ENCODE measurements at places on chromosomes 4 and X. TPM values are rescaled to one million over a fixed set of nuclear protein-coding genes. Genes with fewer than 3 reads are reported as not detected.

Gene CCDC120
- 4.1 TPM for total RNA-seq

Gene IL2RG
- 42.9 TPM for total RNA-seq

Gene CT55
- total RNA-seq, result not detected

Gene ZFP92
- total RNA-seq, result 0.29 TPM

Gene UGT2B17
- 1.2 TPM for total RNA-seq

Gene CCDC158
- total RNA-seq, result under 0.01 TPM

DNA sequence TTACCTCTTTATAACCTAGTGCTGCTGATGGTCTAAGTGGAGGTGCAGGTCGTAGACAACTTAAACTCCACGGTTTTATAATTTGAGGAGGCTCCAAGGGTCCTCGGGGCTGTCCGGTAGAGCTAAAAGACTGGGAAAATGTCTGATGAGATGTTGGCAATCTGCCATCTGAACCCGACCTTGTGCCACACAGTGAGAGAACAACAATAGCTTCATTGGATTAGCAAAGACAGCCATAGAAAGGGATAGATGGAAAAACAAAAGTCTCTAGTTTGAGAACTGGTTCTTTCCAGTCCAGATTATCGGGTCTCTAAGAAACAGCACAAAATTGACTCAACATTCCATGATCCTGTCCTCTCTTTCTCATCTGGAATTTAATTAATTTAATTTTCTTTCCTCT, 31.6 kb downstream of the CD40LG start:
- DNase-seq, result no peak
- no peaks in the 10 kb centered on the region for H3K27me3 ChIP-seq
- H3K4me1 ChIP-seq, result no peaks in the 10 kb centered on the region
- H3K4me3 ChIP-seq, result no peak overlapping the region
- no peaks in the 10 kb centered on the region for H3K36me3 ChIP-seq
- no peak overlapping the region for H3K27ac ChIP-seq

GRCh38 chrX:133685822-133686221, 270.5 kb upstream of the GPC4 start:
- H3K27ac ChIP-seq, result no peak overlapping the region
- H3K4me3 ChIP-seq, result no peak overlapping the region

GRCh38 chr4:159363361-159363760, 260.5 kb downstream of the RAPGEF2 start:
- H3K4me1 ChIP-seq, result no peaks in the 10 kb centered on the region
- H3K27ac ChIP-seq, result no peak overlapping the region
- no peaks in the 10 kb centered on the region for H3K27me3 ChIP-seq
- no peak for DNase-seq
- H3K4me3 ChIP-seq, result no peak overlapping the region
- no peaks in the 10 kb centered on the region for H3K36me3 ChIP-seq

DNA sequence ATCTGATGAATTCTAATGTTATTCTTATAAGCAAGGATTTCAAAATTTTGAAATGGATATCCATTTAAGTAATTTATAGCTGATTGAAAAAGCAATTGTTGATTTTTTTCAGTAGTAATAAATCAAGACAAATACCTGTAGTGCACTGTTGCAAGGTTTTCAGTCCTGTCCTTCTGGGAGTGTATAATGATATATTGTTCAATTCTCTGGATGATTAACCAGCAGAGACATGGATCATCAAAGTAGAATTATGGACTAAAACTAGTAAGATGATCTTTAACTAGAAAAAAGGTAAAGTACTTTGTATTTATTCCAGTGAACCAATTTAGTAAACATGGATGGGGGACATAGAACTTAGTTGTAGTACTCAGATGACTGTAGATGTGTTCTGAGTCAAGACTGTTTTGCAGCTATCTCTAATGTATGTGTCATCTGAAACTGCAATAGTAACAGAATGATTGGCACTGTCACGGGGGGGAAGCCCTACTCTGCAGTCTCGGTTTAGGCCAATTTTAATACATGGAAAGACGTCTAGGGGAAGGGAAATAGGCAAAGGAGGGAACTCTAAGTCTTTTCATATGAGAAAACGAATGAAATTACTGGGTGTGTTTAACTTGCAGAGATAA, 121.9 kb downstream of the GLRA3 start:
- H3K4me3 ChIP-seq, result no peak overlapping the region
- H3K36me3 ChIP-seq, result no peaks in the 10 kb centered on the region
- no peaks in the 10 kb centered on the region for H3K27me3 ChIP-seq

DNA sequence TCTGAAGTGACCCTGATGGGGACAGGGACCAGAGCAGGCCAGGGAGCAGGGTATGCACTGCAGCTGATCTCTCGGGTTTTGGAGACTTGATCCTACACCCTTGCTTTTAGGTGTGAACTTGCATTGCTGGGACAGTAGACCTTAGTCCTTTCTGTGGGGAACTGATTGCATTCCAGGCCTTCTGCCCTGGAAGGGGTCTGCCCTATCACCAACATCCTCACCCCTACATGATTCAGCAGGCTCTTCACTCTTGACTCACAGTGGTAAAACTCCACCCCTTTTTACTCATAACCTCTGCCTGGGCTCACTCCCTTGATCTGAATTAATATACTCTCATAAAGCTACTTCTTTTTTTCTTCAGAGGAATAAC, 6.6 kb upstream of the DDX60L start:
- no peak overlapping the region for H3K4me3 ChIP-seq
- H3K4me1 ChIP-seq, result no peaks in the 10 kb centered on the region
- H3K27me3 ChIP-seq, result no peaks in the 10 kb centered on the region

- no peaks in the 10 kb centered on the region for H3K36me3 ChIP-seq
- no peak for DNase-seq
- no peak overlapping the region for H3K27ac ChIP-seq
- H3K27me3 ChIP-seq, result no peaks in the 10 kb centered on the region
- H3K4me3 ChIP-seq, result no peak overlapping the region
- H3K4me1 ChIP-seq, result no peaks in the 10 kb centered on the region
Measured at GRCh38 chrX:154495472-154495922, 5.1 kb upstream of the SLC10A3 start.

DNA sequence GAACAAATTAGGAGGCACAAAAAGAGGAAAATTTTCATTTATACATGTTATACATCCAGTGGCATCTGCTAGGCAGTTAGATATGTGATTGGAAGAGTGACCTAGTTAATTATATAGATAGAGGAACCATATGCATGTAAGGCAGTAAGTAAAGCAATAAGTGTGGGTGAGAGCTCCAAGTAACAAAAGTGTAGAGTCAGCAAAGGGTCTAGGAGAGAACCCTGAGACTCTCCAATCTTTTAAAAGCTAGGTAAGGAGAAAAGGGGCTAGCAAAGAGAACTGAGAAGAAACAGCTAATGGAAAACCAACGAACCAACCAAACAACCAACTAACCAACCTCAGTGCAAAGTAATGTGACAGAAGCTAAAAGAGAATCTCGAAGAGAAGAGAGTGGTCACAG, 3.8 kb upstream of the CFAP299 start:
- no peaks in the 10 kb centered on the region for H3K4me1 ChIP-seq
- no peaks in the 10 kb centered on the region for H3K36me3 ChIP-seq
- no peak for DNase-seq
- no peak overlapping the region for H3K4me3 ChIP-seq
- no peak overlapping the region for H3K27ac ChIP-seq

- H3K27me3 ChIP-seq, result no peaks in the 10 kb centered on the region
- no peak overlapping the region for H3K27ac ChIP-seq
- H3K4me3 ChIP-seq, result no peak overlapping the region
- no peaks in the 10 kb centered on the region for H3K4me1 ChIP-seq
- no peak for DNase-seq
Measured at GRCh38 chr4:121706595-121707021, 9.8 kb upstream of the ANXA5 start.

GRCh38 chr4:14445882-14446281, 556.4 kb upstream of the CPEB2 start:
- no peak overlapping the region for H3K27ac ChIP-seq
- no peaks in the 10 kb centered on the region for H3K36me3 ChIP-seq
- no peak overlapping the region for H3K4me3 ChIP-seq

GRCh38 chr4:9971711-9972110, 49.6 kb downstream of the SLC2A9 start:
- H3K27ac ChIP-seq, result no peak overlapping the region
- H3K36me3 ChIP-seq, result no peaks in the 10 kb centered on the region
- no peaks in the 10 kb centered on the region for H3K4me1 ChIP-seq
- no peaks in the 10 kb centered on the region for H3K27me3 ChIP-seq

- H3K27ac ChIP-seq, result no peak overlapping the region
- no peaks in the 10 kb centered on the region for H3K36me3 ChIP-seq
- no peaks in the 10 kb centered on the region for H3K27me3 ChIP-seq
- no peak for DNase-seq
Measured at GRCh38 chr4:99848591-99849001, 32.0 kb downstream of the DAPP1 start.

GRCh38 chr4:87089368-87089767, 131.1 kb downstream of the KLHL8 start:
- no peaks in the 10 kb centered on the region for H3K4me1 ChIP-seq
- DNase-seq, result no peak
- H3K36me3 ChIP-seq, result no peaks in the 10 kb centered on the region
- peak overlapping the region; percentile 14 for H3K27ac ChIP-seq
- H3K27me3 ChIP-seq, result no peaks in the 10 kb centered on the region

DNA sequence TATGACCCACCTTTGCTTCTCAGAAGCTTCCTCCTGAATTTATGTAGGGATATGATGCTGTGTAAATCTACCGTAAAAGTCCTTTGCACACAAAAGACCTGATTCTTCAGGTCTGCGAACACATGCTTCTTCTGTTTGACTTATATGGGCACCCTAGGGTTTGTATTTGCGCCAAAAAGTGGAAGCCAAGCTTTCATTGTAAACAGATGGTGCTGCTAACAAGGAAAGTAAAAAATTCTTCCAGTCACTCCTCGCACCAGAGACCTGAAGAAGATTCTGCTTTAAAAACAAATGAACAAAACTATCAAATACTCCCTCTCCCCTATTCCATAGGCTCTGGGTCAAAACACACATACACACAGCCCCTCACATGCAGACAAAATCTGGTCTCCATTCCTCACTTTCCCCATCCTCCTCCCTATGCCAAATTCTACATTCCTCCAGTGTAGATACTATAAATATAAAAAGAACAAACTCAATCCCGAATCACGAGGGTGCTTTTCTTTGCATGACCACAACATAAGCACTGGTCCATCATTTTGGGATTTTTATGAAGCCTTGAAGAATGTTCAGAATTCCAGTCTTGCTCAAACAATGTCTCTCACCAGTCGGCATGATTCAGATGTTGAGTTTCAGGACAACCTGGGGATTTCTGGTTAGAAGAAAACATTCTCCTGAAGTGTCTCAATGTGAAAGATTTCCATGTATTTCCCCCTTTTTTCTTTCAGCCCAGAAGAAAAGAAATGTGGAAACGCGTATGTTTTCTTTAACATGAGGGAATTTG, 125.1 kb downstream of the PALLD start:
- no peaks in the 10 kb centered on the region for H3K27me3 ChIP-seq
- no peak overlapping the region for H3K4me3 ChIP-seq
- H3K27ac ChIP-seq, result no peak overlapping the region

DNA sequence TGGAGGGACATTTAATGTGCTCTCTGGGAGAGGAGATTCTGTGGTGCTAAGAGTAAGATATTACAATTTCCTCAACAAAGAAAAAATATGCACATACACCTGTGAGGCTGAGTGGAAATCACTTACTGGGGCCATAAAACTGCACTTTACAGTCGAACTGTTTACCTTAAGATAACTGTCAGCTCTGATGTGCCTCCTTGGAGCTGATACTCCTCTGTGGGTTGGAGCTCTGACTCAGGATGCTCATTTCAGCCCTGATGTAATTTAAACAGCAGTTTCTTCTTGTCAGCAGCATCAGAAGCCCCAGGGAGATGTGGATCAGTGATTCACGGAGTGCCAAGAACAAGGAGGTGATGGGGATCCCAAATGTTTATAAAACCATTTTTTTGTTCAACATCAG, 241.9 kb upstream of the SFRP2 start:
- H3K36me3 ChIP-seq, result no peaks in the 10 kb centered on the region
- no peak for DNase-seq
- H3K4me1 ChIP-seq, result no peaks in the 10 kb centered on the region
- H3K4me3 ChIP-seq, result no peak overlapping the region

DNA sequence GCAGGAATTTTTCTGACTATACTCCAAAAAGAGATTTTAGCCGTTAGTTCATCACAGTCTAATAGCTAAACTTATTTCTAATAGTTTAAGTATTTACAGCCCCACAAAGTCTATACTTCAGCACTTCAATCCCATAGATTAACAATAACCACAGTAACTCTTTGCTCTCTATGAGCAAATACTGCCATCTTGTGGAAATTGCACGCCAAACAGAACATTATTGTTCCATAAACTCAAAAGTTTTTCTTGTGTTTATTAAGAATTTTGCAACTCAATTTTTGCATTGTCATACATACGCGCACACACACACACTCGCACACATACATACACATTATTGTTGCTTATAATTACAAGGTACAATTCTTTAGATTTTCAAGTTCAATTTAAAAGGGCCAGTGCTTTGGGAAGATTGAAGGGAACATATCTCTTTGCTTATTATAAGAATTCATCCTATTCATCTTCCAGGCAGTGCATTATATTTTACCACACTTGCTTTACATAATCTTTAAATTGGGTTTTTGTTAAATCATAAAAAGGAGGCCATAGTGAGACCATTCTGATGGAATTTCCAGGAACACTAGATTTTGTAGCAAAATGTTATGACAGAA, 63.8 kb upstream of the ATOH1 start:
- H3K27me3 ChIP-seq, result no peaks in the 10 kb centered on the region
- no peaks in the 10 kb centered on the region for H3K36me3 ChIP-seq
- H3K27ac ChIP-seq, result no peak overlapping the region
- no peaks in the 10 kb centered on the region for H3K4me1 ChIP-seq

DNA sequence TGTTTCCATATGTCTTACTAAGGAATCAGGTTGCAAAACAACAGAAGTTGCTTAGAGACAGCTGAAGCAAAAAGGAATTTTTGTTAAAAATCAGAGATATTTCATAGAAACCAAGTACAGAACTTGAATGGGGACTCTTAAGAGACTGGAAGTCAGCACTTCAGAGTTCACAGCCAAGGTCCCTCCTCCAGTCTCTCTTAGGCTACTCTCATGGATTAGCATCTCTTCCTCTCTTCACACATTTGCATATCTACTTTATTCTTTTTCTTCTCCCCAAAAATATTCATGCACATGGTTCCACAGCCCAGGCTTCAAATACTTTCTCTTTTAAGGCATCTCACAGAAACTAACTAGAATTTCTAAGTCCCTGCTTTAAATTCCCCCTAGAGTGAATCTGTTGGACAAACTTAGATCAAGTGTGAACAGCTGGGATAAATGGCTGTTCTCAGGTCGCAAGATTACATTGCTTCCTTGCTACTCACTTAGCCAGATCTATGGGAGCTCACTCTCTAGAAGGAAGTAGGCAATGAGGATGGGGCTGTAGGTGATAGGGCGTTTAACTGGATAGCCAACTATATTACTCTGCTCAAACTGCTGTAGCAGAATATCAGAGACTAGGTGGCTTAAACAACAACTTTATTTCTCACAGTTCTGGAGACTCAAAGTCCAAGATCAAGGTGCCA, 73.7 kb upstream of the GALNT7 start:
- H3K4me1 ChIP-seq, result no peaks in the 10 kb centered on the region
- no peak overlapping the region for H3K27ac ChIP-seq
- H3K4me3 ChIP-seq, result no peak overlapping the region
- H3K36me3 ChIP-seq, result no peaks in the 10 kb centered on the region

GRCh38 chrX:39903343-39903742, 194.4 kb downstream of the BCOR start:
- no peak overlapping the region for H3K27ac ChIP-seq
- no peaks in the 10 kb centered on the region for H3K27me3 ChIP-seq
- no peaks in the 10 kb centered on the region for H3K36me3 ChIP-seq
- H3K4me1 ChIP-seq, result no peaks in the 10 kb centered on the region
- H3K4me3 ChIP-seq, result no peak overlapping the region

- H3K4me1 ChIP-seq, result peaks cover 6% of the 10 kb centered on the region
- H3K27ac ChIP-seq, result no peak overlapping the region
- H3K27me3 ChIP-seq, result no peaks in the 10 kb centered on the region
- no peak overlapping the region for H3K4me3 ChIP-seq
Measured at GRCh38 chr4:109699553-109700225, 3.6 kb downstream of the CASP6 start.

Data from uterus (tissue), 4 donors.